Muscle of back (tissue), 13 donors: ENCODE measurements at places on chromosomes 12 and 14.

DNA sequence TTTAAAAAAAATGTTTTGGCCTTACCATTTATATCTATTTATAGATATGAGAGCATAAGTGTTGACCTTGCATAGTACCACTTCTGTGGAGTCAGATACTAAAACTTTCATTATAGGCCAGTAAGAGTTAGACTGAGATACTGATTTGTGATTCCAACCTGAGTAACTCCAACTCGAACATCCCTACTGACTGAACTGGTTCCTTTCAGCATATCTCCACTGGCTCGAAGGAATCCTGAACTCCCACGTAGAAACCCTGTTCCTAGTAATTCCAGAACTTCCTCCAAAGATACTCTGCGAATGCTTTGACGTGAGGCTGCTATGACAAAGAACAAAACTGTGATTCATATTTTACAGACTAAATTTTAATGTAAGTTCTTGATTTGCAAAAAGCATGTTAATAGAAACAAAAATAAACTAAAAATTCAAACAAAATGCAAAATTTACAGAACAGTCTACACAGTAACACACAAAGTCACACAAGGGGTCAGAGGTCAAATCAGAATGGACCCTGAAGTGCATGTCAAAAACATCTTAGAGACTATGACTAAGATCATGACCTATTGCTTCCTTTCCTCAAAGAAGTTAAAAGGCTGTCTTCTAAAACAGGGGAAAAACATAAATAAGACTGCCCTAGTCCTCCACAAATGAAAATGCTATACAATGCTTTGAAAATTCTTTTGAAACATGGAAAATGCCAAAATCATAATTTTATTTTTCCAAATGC, 31.5 kb downstream of the HEATR5A start:
- no peak for DNase-seq

DNA sequence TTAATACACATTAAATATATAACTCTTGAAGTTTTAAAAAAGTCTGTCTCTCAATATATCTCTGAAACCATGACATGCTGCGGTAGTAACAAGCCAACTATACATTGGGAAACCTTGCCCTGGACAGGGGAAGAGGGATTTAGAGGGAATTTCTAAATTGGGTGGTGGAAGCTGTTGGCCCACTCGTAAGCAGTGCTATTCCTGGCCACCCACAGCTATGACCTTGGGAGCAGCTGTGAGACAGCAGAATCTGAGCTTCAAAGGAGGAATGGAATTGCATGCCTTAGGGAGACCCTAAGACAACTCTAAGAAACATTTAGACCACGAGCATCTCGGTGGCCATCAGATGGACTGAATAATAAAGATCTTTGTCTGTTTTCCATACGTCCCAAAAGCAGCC, 15.8 kb upstream of the GCH1 start:
- peak; percentile 8 for DNase-seq

DNA sequence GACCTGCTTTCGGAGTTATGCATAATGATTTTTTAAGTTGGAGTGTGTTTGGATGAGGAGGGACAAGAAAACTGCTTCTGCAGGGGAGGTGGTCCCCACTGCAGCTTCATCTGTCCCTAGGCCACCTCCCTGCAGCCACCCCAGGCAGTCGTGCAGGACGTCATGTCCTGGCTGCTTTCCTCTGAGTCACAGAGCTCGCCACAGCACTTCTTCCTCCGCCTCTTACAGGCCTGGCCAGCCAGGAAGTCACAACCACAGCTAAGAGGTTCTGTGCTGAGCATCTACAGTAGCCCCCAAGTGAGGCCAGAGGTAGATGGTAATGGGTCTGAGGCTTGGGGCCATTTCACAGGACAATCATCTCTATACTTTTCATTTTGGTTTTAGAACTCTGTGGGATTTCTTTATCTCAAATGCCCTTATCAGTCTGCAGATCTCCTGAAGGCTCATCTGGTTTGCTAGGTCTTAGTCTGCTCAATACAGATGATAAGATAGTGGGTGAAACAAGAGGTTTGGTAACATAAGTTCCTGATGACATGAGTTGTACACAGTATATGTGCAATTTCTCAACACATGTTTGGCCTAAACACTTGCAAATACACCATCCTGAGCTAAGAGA, 106.4 kb downstream of the ARF6 start:
- DNase-seq, result peak; percentile 79

- DNase-seq, result peak; percentile 88
Observed at GRCh38 chr12:105256921-105257320, 20.9 kb upstream of the APPL2 start.

DNA sequence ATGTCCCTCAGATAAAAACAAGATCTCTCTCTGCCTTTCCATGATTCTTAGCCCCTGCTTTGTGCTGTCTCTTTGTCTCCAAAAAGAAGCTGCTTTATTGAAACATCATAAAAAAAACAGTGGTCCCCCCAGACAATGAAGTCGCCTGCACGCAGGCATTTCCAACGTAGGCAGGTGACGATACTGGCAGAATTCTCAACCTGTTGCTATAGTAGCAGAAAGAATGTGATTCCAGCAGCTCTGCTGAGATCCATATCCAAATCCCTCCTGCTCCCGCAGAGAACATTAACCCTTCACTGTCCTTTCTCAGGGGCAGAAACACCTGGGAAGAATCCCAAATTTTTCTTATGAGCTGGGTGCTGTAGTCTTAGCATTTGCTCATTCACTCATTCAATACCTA, 84.8 kb downstream of the STON2 start:
- DNase-seq, result peak; percentile 40

DNA sequence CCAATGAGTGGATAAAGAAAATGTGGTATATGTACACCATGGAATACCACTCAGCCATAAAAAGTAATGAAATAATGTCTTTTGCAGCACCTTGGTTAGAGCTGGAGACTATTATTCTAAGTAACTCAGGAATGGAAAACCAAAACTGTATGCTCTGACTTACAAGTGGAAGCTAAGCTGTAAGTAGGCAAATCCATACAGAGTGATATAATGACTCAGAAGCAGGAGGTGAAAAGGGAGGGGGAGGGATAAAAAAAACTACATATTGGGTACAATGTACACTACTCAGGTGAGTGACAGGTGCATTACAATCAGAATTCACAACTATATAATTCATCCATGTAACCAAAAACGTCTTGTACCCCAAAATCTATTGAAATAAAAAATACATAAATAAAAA, 15.1 kb upstream of the CLEC1A start:
- DNase-seq, result no peak

- DNase-seq, result no peak
Observed at GRCh38 chr14:69149461-69150244, 3.3 kb downstream of the DCAF5 start.

DNA sequence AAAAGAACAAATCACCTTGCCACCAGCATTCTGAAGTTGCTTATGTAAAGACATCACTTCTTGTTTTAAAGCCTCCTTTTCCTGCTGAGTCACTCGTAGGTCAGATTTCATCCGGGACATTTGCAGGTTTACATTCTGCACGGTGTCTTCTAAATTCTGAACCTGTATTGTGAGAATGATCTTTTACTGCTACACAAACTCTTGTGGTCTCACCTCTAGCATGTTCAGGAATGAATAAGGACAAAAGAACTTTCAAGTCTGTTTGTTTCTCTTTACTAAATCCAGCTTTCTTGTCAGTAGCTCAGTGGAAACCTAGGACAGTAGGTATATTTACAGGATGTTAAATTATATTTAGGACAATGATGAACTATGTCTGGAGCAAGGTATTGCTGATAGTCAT, 73.5 kb upstream of the SAV1 start:
- no peak for DNase-seq

GRCh38 chr14:75417674-75418073, 10.1 kb upstream of the JDP2 start:
- no peak for DNase-seq
